Spleen (tissue), 13 donors: ENCODE measurements at places on chromosomes 1 and 21. TPM values are rescaled to one million over a fixed set of nuclear protein-coding genes. Genes with fewer than 3 reads are reported as not detected.

TMEM200B gene
- 3.9 TPM for total RNA-seq

B3GALT6 gene
- total RNA-seq, result 19.3 TPM

GJA4 gene
- total RNA-seq, result 7.6 TPM

RHCE gene
- total RNA-seq, result 0.98 TPM

CFHR4 gene
- total RNA-seq, result not detected

SIM2 gene
- total RNA-seq, result not detected

NHLH1 gene
- not detected for total RNA-seq

FHAD1 gene
- not detected for total RNA-seq

DNA sequence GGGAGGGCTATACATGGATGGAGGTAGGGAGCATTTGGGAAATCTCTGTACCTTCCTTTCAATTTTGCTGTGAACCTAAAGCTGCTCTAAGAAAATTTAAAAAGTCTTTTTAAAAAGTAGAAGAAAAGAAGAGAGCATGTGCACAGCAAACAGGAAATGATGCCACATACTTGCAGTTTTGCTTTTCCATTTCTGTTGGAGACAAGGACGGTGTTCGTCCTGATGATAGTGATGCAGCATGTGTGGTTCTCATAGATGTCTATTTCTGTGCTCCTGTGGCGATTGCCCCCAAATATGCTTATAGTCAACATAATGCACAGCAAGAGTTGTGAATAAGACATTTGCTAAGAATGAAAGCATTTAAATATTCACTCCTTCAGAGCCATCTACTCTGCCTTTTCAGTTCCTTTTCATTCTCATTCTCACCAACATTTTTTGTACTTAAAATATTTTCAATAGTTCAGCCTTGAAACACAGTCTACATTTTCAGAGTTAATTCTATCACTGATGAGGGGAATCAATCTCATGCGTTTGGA lies 66.6 kb downstream of the LRRC8C start:
- no peaks in the 10 kb centered on the region for H3K27me3 ChIP-seq
- H3K4me1 ChIP-seq, result peaks cover 46% of the 10 kb centered on the region
- no peak for DNase-seq
- H3K36me3 ChIP-seq, result no peaks in the 10 kb centered on the region
- no peak overlapping the region for H3K27ac ChIP-seq

GRCh38 chr1:232383455-232384123 lies 246.3 kb downstream of the SIPA1L2 start:
- no peak for DNase-seq
- no peak overlapping the region for H3K27ac ChIP-seq
- no peaks in the 10 kb centered on the region for H3K27me3 ChIP-seq
- H3K36me3 ChIP-seq, result no peaks in the 10 kb centered on the region
- H3K4me1 ChIP-seq, result no peaks in the 10 kb centered on the region
- H3K4me3 ChIP-seq, result no peak overlapping the region

GRCh38 chr1:207140536-207140935 lies 36.5 kb downstream of the C4BPA start:
- no peak overlapping the region for H3K4me3 ChIP-seq
- H3K27me3 ChIP-seq, result no peaks in the 10 kb centered on the region
- DNase-seq, result no peak
- H3K36me3 ChIP-seq, result no peaks in the 10 kb centered on the region
- H3K4me1 ChIP-seq, result no peaks in the 10 kb centered on the region

- H3K4me3 ChIP-seq, result no peak overlapping the region
- H3K27ac ChIP-seq, result no peak overlapping the region
- H3K36me3 ChIP-seq, result no peaks in the 10 kb centered on the region
- DNase-seq, result no peak
Measured at GRCh38 chr1:161032409-161032808, 6.4 kb downstream of the TSTD1 start.

GRCh38 chr1:175137369-175137768 lies 55.2 kb downstream of the KIAA0040 start:
- H3K27me3 ChIP-seq, result no peaks in the 10 kb centered on the region
- no peak overlapping the region for H3K4me3 ChIP-seq
- H3K4me1 ChIP-seq, result no peaks in the 10 kb centered on the region
- no peaks in the 10 kb centered on the region for H3K36me3 ChIP-seq

GRCh38 chr1:204464701-204465100 lies 29.9 kb downstream of the PIK3C2B start:
- H3K27ac ChIP-seq, result peak overlapping the region; percentile 62
- peaks cover 19% of the 10 kb centered on the region for H3K36me3 ChIP-seq
- DNase-seq, result no peak
- no peak overlapping the region for H3K4me3 ChIP-seq
- peaks cover 74% of the 10 kb centered on the region for H3K4me1 ChIP-seq

DNA sequence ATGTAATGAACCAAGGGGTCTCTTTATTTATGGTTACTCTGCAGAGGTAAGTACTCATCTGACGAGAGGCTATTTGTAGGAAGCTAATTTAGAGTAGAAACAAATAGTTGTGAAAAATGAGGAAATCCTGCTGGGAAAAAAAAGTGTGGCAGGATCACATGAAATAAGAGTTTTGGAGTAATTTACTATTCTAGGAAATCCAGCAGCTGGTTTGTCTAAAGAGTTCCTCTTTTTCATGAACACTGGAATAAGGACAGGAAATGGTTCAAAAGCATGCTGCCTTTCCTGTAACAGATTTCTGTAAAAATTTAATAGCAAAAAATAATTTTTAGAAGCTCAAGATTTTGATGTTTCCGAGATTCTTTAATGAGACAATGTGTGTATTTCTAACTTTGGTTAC lies 177.3 kb downstream of the CHRM3 start:
- DNase-seq, result no peak
- peak overlapping the region; percentile 10 for H3K27ac ChIP-seq
- H3K4me1 ChIP-seq, result peaks cover 19% of the 10 kb centered on the region
- no peak overlapping the region for H3K4me3 ChIP-seq
- H3K36me3 ChIP-seq, result no peaks in the 10 kb centered on the region
- H3K27me3 ChIP-seq, result no peaks in the 10 kb centered on the region

- H3K36me3 ChIP-seq, result no peaks in the 10 kb centered on the region
- DNase-seq, result no peak
- H3K27me3 ChIP-seq, result no peaks in the 10 kb centered on the region
Measured at GRCh38 chr1:206832352-206832880, 33.0 kb upstream of the IL20 start.

DNA sequence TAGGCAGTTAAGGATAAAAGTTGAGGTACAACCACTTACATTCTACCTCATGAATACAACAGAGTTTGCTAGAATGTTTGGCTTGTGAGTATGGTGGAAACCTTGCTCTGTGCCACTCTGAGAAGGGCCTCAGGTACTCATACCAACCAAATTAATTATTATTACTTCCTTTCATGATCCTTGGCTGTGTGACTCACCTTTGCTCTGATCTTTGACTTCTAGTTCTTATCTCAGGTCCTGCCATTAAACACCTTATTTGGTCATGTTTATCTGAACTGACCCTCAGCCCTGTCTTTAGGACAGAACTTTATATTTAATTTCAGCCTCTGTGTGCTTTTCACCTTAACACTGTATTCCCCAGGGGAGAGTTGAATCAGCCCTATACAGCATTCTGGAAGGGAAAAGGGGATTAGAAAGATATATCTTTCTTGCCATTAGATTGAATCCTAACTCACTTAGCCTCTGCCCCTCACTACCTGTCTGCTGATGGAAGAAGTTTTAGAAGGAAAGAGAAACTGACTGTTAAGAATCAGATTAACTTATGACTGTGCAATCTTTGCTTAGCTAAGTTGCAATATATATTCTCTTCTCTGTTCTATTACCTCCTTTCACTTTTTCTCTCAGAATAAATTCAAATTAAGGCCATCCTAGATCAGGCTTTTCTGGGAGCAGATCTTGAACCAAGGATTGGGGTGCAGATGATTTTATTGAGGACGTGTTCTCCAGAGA lies 260.4 kb upstream of the DPYD start:
- no peaks in the 10 kb centered on the region for H3K36me3 ChIP-seq
- no peaks in the 10 kb centered on the region for H3K4me1 ChIP-seq
- DNase-seq, result no peak
- no peak overlapping the region for H3K27ac ChIP-seq

- no peaks in the 10 kb centered on the region for H3K27me3 ChIP-seq
- H3K27ac ChIP-seq, result peak overlapping the region; percentile 66
- no peak for DNase-seq
- H3K4me1 ChIP-seq, result peaks cover 21% of the 10 kb centered on the region
Measured at GRCh38 chr1:117120774-117121588, 568 bp downstream of the TRIM45 start.
